ENCODE measurements at places on chromosomes 11 and 22.

GRCh38 chr11:129225190-129225589 lies 33.1 kb upstream of the ARHGAP32 start:
- no peak for DNase-seq

- DNase-seq: peak; percentile 52
These were observed 77.9 kb downstream of the CWC15 start for GRCh38 chr11:94895451-94895850.

GRCh38 chr22:38289583-38290082 lies 16.8 kb upstream of the TMEM184B start:
- no peak for DNase-seq

GRCh38 chr11:114942207-114942606 lies 263.9 kb downstream of the NXPE2 start:
- DNase-seq: no peak

DNA sequence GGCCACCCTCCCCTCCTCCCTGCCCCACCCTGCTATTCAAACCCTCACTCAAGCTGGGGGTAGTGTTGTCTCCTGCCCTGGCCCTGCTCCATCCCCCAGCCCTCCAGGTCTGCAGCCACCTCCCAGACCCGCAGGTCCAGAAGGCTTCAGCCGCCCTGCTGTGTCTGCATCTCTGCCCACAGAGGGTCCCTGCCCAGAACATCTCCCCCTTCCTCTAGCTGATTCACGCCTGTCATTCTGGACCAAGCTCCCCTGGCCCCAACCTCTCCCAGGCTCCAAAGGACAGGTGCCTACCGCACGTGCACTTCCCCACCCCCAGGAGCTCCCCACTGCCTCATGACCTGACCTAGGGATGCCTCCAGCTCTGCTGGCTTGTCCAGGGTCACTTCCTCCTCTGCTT lies 16.0 kb upstream of the SHISAL1 start:
- DNase-seq: no peak

- no peak for DNase-seq
These were observed 374.1 kb downstream of the TENM4 start for GRCh38 chr11:79066456-79067351.

DNA sequence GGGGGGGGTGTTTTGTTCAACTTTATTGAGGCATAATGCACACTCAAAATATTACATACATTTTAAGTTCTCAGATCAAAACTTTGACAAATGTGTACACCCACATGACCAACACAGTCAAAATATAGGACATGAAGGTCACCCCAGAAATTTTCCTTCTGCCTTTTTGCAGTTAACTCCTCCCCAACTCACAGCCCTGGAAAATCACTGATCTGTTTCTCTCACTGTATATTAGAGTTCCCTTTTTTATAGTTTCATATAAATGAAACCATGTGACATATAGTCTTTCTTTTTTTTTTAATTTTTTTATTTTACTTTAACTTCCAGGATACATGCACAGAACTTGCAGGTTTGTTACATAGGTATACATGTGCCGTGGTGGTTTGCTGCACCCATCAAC lies 4.6 kb downstream of the TMPRSS5 start:
- DNase-seq: no peak

- DNase-seq: no peak
These were observed 21.4 kb downstream of the XRCC6 start for GRCh38 chr22:41642331-41643110.

DNA sequence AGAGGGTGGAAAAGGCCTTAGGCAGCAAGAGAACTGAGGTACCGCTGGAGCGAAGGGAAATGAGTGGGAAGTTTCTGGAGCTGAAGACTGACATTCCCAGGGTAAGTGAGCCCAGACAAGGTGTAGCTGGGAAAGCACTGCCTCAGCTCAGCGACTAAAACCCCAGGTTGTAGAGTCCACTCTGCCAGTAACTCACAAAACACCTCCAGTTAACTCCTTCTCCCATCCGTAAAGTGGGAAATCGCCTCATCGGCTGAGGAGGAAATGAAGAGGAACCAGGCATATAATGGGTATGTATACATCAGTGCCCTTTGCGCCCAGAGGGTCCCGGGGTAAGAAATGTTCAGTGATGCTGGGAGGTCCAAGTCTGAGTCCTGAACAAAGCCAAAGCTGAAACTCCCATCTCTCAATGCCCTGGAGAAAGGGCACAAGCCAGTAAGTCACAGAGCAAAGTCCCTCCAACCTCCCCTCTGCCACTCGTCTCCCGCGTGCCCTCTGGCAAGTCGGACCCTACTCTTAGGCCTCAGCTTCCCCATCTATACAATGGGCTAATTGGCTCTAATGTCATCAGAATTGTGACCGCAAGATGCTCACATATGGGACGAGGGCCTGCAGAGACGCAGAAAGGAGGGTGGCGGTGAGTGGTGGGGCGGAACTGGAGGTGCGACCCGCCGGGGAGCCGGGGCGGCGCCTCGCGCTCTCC lies 588 bp downstream of the VPS37C start:
- peak; percentile 16 for DNase-seq

DNA sequence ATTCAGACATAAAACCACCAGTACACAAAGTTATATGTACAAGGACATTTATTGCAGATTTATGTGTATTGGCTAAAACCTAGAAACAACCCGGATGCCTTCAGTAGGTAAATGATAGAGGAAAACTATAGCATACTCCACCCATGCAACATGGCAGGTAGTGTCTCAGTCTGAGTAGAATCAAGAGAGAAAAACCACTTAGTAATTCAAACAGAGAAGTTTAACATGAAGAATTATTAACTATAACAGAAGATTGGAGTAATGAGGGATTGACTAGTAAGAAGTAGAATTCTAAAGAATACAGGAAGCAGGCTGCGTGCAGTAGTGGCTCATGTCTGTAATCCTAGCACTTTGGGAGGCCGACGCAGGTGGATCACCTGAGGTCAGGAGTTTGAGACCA lies 16.2 kb upstream of the SPTY2D1 start:
- no peak for DNase-seq

GRCh38 chr11:109138196-109138595 lies 283.8 kb upstream of the C11orf87 start:
- DNase-seq: no peak

- no peak for DNase-seq
These were observed 1290.9 kb downstream of the BRD1 start for GRCh38 chr22:48536541-48537342.

- DNase-seq: no peak
These were observed 155.4 kb downstream of the DBX1 start for GRCh38 chr11:20004866-20005265.

- DNase-seq: no peak
These were observed 12.0 kb downstream of the RELA start for GRCh38 chr11:65650547-65651338.

GRCh38 chr22:20852503-20852902 lies 6.1 kb downstream of the PI4KA start:
- no peak for DNase-seq

DNA sequence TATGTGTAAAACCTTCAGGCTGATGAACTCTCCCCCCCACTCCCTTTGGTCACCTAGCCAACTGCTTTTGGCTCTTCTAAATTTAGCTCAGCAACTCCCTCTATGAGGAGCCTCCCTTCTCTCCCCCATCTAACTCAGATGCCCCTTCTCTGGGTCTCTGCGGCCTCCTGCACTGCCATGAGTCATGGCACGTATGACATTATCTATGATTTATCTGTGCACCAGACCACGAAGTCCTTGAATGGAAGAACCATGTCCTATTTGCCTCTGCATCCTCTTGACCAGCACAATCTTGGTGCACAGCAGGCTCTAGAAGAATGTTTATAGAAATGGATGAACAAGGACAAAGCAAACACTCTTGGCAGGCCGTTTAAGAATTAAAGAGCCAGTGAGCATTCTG lies 46.0 kb downstream of the RPL27A start:
- DNase-seq: peak; percentile 77

DNA sequence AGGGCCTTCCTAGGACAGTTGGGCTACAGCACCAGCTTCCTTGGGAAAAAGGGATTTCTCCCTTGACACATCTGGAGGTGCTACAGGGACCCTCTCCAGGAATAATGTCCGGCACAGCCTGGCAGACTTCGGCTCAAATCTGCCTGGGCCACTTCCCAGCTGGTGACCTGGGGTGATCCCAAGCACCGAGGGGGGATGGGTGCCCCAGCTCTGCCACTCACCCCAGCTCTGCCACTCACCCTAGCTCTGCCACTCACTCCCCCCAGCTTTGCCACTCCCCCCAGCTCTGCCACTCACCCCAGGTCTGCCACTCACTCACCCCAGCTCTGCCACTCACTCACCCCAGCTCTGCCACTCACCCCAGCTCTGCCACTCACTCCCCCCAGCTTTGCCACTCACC lies 9.9 kb downstream of the OSBPL5 start:
- no peak for DNase-seq

DNA sequence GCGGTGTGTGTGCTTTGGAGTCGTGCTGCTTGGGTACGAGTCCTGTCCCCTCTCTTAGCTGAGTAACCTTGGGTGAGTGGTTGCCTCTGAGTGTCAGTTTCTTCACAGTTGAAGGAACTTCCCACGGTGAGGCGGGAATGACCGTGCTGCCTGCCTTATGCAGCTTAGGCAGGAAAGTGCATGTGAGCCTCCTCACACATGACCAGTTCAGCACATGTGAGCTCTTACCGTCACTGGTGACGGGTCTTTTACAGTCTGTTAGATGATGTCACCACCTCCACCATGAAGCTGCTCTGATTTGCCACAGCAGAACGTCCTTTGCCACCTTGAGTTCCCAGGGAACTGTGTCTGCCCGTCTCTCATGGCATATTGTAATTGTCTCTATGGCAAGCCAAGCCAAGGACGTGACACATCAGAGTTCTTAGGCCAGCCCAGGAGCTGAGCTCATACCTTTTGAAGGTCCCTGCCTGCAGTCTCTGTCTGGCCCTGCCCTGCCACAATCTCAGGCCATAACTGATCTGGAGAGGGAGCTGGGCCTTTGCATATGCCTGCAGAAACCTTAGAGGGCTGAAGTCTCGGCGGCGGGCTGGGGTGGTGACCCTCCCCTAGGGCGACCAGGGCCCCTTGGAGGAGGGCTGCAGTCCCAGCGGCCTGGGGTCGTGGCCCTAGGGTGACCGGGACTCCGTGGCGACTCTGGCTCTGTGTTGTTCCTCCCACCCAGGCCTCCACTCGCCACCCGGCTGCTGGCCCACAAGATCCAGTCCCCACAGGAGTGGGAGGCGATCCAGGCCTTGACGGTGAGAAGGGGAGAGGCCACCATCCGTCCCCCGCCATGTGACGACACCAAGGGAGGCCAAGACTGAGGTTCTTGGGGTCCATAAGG lies 7.8 kb downstream of the GGA1 start:
- no peak for DNase-seq

DNA sequence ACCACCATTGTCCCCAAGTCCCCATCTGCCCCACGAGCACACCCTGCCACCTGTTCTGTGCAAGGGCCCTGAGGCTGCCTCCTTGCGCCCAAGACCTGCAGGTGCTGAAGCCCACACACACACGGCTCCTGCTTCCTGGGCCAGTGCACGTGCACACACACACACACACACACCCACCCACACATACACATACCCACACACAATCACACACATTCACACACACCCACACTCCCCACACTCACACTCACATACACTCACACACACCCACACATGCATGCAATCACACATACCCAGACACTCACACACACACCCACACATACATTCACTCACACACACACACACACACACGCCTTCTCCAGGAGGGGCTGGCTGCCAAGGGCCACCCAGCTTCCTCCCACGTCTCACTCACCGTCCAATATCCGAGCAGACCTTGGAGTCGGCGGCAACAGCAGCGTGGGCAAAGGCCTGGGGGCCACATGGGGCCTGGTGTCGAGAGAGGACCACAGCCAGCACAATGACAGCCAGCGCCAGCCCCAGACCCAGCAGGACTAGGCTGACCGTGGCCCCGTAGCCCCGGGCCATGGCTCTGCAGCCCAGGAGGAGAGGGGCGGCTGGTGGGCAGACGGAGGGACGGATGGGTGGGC lies 616 bp downstream of the GGT5 start:
- peak; percentile 53 for DNase-seq

GRCh38 chr22:48369789-48370507 lies 1457.7 kb downstream of the BRD1 start:
- no peak for DNase-seq

- peak; percentile 20 for DNase-seq
These were observed 30.4 kb downstream of the TPBGL start for GRCh38 chr11:75270896-75271418.

DNA sequence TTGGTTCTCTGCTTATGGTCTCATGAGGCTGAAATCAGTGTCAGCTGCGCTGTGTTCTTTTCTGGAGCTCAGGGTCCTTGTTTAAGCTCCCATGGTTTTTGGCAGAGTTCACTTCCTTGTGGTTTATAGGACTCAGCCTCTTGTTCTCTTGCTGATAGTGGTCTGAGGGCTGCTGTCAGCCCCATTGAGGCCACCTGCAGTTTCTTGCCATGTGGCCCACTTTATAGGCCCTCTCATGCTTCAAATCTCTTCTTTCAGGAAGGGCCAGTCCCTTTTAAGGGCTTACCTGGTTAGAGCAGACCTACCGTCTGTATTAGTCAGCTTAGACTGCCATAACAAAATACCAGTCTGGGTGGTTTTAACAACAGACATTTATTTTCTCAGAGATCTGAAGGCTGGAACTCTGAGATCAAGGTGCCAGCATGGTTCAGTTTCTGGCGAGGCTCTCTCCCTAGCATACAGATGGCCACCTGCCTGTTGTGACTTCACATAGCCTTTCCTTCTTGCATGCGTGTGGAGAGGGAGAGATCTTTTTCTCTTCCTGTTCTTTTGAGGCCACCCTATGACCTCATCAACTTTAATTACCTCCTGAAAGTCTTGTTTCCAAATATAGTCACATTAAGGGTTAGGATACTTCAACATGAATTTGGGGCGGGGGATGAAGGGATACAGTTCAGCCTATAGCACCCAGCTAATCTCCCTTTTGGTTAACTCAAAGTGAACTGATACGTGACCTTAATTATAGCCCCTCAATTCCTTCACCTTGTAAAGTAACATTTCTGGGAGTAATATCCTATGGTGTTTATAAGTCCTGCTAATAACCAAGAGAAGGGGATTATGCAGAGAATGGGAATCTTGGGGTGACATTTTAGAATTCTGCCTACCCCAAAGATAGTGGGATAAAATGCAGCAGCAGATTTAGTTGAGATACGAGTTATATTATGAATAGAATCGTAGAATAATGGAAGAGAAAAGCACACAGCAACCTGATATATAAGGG lies 131.8 kb downstream of the UVRAG start:
- DNase-seq: peak; percentile 80

DNA sequence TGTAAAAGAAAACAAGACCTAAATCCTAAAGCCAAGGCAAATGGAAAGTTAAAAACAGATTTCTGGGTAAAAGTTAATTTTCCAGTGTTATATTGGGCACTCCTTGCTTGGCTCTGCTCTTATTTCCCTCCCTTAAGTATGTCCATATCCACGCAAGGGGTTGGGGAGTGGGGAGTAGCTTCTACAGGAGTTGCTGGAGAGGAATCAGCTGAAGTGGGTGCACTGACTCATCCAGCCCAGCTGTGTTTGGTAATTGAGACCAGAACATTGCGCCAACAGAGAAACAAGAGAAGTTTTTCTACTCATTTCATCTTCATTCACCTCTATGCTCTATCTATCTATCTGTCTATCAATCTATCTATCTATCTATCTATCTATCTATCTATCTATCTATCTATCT lies 298.4 kb upstream of the PDGFD start:
- DNase-seq: peak; percentile 28

Data from fibroblast of villous mesenchyme (primary cell).